LoVo (cell line): ENCODE measurements at places on chromosomes 1 and 21.

GRCh38 chr1:233038581-233038980 lies 88.2 kb downstream of the NTPCR start:
- DNase-seq: no peak

DNA sequence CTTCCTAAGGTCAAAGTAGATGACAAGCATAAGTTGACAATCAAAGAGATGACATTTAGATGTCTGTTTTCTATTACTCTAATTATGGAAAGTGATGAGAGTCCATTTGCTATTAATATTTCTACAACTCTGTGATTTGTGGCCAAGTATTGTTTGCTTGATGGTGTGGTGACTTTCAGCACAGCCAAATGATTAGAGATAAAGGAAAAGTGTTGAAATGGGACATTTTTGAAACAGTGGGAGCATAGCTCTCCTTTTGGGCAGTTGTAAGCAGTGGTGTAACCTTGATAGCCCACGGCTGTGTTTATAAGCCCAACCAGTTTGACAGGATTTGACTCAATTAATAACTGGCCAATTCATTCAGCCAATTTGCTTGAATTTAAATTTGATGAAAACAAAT lies 31.6 kb downstream of the ZC3H11B start:
- no peak for DNase-seq

DNA sequence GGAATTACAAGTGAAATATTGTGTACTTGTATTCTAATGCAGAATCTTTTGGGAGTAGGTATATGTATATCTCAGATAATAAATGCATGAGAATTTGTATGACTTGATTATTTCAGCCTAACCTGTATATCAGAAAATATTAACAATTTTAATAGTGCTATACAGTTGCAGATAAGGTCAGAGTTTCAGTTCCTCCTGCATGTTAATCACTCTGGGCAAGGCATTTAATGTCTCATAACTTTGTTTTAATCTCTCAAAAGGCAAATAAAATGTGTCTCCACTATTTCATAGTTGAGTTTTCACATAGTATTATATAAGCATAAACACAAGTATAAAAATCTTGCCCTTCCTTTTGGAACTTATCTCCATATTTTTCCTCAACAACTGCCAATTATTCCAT lies 352.5 kb downstream of the KCNT2 start:
- DNase-seq: no peak

DNA sequence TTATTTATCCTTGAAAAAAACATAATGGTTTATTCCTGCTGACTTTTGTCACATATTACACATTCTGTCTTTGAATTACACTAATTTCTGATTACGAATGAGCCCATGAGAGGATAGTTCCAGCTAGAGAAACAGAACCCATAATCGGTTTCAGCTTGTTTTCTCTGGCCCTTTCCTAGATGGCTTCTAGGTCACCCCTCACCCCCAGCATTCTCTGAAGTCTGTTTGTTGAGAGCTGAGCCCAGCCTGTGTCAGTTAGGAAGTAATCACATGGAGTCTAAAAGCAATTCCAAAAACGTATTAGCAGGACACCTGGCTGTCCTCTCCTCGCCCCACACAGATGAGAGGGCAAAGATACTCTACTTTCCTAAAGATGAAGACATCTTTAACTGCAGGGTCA lies 48.9 kb downstream of the KIAA1614 start:
- DNase-seq: no peak

GRCh38 chr1:20154301-20154831 lies 15.2 kb downstream of the PLA2G2F start:
- DNase-seq: no peak

- DNase-seq: peak; percentile 68
Measured at GRCh38 chr1:180954005-180954800, 41.5 kb downstream of the KIAA1614 start.

DNA sequence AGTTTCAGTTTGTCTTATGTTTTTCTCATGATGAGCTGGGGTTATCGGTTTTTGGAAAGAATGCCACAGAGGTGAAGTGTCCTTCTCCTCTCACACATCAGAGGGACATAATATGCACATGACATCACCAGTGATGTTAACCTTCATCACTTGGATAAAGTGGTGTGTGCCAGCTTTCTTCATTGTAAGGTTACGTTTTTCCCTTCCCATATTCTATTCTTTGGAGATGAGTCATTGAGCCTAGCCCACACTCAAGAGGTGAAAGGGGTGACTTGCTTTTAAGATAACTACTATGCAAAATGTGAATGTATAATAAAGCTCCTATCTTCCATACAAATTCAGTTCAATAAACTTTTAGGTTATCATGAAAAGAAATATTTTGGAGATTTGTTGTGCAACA lies 36.7 kb upstream of the MAGI3 start:
- peak; percentile 11 for DNase-seq

- no peak for DNase-seq
Measured at GRCh38 chr1:30372792-30373433, 350.5 kb downstream of the MATN1 start.
